ENCODE measurements at places on chromosomes 3 and 15.

GRCh38 chr3:138114431-138114918 lies 933 bp downstream of the DZIP1L start:
- DNase-seq = no peak

DNA sequence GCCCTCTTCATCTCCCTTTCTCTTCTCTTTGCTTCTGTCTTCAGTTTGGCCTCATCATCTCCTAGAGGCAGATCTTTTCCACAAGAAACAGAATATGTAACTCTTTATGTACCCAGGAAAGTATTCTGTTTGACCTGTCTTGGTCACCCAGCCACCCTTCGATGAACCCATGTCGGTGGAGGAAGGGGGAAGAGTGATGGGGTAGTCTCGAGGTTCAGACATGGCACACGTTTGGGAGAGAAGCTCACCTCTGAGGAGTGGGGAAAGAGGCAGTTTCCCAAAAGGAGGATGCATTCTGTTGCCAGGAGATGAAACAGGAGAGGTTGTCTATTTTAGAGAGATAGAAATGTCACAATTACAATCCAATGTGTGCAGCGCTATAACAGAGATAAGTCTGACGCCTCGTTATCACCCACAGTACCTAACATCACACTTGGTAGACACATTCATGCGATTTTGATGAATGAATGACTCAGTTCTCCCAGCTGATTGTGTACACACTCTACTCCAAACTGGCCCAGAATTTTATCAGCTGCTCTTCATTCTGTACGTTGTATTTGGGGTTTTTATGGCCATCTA lies 722 bp upstream of the CCDC50 start:
- no peak for DNase-seq

DNA sequence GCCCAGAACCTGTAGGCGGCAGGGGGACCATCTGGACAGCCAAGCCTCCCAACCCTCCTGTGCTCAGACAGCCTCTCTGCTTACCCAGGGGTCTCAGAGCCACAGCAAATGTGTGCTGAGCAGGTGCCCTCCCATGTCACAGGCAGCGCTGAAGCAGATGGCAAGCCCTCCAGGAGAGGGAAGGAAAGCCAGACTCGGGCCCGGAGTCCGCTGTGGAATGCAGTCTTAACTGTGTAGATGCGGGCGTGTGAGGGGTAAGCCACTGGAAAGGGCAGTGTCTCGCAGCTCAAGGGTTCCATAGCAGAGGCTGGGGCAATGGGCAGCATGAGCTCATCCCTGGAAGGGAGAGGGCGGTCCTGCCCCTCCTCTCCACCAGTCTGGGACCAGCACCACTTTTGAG lies 45.6 kb downstream of the UMPS start:
- DNase-seq = no peak

DNA sequence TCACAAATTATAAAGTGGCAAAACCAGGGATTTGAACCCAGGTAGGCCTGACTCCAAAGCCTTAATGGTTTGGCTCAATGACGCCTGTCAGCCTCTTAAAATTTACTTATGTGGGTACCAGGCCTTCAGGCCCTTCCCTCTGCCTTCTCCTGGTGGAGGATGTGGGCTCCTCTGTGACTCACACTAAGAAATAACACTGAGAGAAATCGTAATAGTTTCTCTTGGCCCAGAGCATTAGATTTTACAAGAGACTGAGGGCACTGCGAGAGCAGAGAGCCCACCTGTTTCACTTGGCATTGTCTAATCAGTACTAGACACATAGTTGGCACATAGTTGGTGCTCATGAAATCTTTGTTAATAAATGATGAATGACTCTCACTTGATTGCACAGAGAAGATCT lies 505.2 kb downstream of the SHQ1 start:
- DNase-seq = no peak

DNA sequence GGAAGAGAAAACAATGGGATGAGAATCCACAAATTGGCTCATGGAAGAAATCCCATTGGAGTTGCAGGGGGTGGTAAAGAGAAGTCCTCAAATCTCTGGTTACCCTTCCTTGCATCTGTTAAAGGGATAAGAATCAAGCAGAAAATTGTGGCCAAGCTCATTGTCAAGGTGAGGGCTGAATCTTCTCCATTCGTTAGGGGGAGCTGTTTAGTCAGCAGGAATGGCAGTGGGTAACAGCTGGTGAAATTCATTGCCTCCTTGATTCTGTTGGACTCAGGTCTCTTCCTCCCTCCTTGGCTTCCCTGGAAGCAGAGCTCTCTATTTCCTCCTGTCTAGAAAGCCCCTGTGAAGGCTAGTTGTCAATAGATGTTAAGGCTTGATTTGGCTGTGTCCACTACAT lies 343.1 kb upstream of the SEMA6D start:
- no peak for DNase-seq

DNA sequence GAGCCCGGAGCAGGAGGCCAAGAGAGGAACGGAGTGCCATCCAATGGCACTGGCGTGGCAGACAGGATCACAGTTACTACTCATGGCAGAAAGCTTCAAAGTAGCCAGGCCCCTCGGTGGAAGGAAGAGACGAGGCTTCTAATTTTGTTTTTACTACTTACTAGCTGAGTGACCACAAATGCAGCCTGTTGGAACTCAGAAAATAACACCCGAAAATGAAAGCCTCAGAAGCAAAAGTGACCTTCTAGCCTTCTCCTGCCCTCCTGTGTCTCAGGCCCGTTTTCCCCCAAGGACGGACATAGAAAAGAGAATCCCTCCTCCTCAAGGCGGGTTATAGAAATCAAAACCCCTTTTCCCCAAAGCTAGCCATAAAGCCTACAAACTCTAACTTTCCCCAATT lies 9.9 kb upstream of the STRA6 start:
- no peak for DNase-seq

- peak; percentile 17 for DNase-seq
These were observed 95.0 kb downstream of the ATG7 start for GRCh38 chr3:11367143-11367693.

- DNase-seq = no peak
These were observed 165.3 kb downstream of the SHQ1 start for GRCh38 chr3:72682936-72683452.

DNA sequence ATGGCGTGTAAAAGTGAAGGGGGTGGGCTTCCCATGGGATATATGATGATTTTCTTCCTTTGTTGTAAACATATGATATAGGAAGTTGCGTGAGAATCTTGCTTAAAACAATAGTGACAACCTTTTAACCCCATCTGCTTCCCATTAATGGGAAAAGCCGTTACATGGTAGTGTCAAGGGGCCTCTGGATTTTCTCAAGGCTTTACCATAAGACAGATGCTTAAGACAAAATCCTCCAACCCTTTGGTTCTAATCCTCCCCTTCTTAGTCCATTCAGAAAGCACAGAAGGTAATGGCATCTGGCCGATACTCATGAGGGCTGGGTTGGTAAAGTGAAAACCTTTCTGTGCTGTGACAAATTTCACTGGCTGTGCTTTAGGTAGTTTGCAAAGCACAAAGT lies 25.0 kb downstream of the DPH3 start:
- DNase-seq = no peak

DNA sequence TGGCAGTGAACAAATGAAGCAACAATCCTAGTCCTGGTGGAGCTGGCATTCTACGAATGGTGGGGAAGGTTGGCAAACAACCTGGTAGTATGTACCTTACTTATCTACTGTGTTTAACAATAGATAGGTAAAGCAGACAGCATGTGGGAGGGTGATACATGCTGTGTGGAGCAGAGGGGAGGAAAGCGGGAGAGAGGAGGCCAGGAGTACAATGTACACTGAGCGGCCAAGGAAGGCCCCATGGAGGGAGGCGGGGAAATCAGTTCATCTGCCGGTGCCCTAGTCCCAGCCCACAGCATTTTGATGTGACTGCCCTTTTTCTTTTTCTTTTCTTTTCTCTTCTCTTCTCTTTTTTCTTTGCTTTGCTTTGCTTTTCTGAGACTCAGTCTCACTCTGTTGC lies 5.3 kb upstream of the RHCG start:
- DNase-seq = no peak

DNA sequence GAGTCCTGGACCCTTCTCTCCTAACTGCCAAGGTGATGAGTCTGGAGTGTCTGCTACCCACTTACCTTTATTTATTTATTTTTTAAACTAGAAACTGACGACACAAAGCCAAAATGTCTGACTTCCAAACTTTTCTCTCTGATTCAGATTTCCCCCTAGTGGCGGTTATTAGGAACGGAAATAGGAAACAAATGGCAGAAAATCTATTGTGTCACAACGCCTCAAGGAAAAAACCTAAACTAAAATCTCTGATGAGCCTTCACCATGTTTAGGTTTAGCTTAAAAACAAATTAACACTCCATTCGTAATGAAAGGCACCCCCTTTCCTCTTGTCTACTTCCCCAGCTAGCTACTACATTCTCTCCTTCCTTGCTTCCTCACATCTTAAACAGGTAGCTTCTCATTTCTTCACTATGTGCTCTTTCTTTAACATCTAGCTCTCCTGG lies 94.0 kb upstream of the MEX3B start:
- no peak for DNase-seq

GRCh38 chr3:49570028-49570654 lies 15.9 kb downstream of the BSN start:
- no peak for DNase-seq

DNA sequence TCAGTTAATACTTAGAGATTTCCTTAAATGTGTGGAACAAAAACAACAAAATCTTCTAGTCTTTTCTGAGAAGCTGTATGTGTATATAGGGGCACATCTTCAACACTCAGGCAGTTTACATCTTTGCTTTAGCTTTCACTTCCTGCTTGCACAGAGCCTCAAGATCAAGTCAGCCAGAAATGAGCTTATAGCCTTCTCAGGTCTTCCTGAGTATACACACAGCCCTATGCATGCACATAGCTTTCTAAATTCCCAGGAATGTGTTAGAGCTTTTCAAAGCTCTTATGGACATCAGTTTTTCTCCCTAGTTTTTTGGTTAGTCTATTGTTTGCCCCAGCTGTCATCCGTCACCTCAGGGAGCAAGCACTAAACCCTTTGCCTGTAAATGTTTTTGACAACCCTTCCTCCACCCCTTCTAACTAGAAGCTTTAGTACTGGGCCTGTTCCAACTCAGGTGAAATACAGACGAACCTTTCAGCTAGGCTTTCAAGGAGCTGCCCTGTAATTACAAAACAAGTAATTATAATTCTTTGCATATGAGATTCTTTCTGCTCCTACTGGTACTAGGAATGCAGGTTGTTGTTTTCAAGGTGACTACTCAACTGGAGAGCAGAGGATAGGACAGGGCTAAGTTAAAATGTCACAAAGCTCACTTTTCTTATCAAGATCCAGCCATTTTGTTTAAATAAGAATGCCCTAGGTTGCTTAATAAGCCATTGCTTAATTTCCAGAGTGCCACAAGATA lies 22.6 kb upstream of the MTMR10 start:
- no peak for DNase-seq

GRCh38 chr3:10015461-10015904 lies 10.8 kb upstream of the FANCD2 start:
- DNase-seq = peak; percentile 88

DNA sequence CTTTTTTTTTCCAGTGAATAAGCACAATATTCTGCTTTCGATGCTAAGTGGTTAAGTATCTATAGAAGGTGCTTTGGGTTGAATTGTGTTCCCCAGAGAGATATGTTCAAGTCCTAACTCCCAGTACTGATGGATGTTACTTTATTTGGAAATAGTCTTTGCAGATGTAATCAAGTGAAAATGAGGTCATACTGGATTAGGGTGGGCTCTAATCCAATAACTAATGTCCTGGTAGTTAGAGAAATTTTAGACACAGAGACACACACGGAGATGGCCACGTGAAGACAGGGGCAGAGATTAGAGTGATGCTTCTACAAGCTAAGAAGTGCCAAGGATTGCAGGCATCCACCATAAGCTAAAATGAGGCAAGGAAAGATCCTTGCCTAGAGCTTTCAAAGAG lies 662.3 kb downstream of the NAALADL2 start:
- DNase-seq = no peak

DNA sequence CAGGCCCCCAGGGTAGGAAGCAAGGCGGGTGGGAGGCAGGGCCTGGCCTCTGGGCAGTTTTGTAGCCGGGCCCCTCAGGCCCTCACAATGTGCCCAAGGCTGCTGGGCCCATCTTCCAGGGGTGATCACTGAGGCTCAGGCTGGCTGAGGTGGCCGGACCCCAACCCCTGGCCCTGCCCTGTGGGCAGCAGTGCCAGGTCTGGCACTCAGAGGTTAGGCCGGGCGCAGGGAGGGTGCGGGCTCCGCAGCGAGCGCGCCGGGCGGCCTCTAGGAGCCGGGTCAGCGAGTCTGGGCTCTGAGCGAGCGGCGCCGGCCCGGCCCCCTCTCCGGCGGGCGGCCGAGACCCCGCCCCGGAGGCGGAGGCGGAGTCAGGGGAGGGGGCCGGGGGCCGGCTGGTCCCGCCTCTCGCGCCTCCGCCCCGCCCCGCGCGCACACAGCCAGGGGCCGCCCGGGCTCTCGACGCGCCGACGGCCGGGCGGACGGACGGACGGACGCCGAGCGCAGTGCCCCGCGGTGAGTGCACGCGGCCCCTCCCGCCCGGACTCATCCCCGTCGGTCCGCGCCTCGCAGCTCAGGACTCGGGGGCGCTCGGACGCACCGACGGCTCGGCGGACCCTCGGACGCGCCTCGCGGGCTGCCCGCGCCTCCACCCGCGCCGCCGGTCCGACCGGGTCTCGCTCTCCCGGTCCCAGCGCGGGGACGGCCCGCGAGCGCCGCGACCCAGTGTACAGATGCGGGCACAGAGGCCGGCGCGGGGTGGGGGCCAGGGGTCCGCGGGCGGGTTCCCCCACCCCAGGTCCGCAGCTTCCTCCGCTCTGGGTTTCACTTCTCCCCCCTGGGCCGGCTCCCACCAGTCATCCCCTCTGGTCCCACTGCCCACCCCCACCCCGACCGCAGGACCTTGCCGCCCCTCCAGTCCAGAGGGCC lies at the start of gene FBLN2:
Gene FBLN2, plus strand, starts transcription at position 430 of the 927 bp plus-strand sequence. CDS start 21,231 bp downstream, outside the sequence.
- no peak for DNase-seq
